ENCODE measurements at places on chromosomes 11 and 22.

GRCh38 chr11:110377434-110377833 is 52.3 kb upstream of the FDX1 start:
- no peak for DNase-seq

GRCh38 chr11:33667819-33668467 is 32.7 kb downstream of the C11orf91 start:
- DNase-seq = no peak

GRCh38 chr11:45754261-45754709 is 50.7 kb upstream of the SLC35C1 start:
- DNase-seq = no peak

DNA sequence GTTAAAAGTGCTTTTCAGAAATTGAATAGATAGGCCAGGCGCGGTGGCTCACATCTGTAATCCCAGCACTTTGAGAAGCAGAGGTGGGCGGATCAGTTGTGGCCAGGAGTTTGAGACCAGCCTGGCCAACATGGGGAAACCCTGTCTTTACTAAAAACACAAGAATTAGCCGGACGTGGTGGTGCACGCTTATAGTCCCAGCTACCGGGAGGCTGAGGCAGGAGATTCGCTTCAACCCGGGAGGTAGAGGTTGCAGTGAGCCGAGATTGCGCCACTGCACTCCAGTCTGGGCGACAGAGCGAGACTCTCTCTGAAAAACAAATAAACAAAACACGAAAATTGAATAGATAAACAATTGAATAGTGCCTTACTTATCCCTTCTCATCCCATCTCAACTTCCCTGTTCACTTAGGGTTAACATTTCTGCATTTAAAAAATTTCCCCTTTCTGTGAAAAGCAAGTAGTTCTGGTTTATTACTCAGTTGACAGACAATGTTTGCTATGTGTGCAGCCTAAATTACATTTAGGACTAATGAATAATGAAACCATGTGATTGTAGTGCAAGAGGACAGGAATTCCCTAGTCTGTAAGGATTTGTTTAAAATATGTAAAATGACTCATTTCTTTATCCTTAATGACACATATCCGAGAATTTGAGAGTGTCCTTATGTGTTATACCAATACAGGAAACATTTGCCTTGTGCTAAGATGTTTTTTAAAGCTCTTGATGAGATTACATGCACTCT is 6.0 kb downstream of the RNF169 start:
- DNase-seq = peak; percentile 89

DNA sequence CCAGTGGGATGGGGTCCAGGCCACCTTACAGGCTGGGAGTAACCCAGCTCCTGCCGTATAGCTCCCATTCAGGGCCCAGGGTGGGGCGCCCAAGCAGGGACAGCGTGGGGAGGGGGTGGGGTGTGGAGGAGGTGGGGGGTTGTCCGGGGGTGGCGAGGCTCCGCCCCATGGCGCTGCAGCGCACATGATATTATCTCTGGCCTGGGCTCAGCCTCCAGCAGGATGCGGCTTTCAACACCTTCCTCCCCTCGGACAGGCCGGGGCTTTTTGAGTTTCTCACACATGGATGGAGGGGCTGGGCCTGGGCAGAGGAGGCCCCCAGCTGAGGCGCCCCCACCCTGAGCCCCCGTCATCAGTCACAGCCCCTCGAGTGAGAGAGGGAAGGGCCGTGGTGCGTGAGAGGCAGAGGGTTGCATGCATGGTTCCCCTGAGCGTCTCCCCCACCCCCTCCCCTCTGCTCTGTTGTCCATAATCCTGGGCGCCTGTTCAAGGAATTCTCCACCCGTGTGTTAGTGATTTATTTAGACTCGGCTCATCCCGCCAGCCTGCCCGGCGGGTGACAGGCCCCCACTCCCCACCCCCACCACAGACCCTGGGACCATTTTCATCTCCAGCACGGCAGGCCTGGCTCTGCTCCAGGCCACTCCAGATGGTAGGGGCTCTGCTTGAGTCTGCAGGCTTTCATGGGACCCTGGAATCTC is 44.9 kb downstream of the WNT11 start:
- peak; percentile 44 for DNase-seq

DNA sequence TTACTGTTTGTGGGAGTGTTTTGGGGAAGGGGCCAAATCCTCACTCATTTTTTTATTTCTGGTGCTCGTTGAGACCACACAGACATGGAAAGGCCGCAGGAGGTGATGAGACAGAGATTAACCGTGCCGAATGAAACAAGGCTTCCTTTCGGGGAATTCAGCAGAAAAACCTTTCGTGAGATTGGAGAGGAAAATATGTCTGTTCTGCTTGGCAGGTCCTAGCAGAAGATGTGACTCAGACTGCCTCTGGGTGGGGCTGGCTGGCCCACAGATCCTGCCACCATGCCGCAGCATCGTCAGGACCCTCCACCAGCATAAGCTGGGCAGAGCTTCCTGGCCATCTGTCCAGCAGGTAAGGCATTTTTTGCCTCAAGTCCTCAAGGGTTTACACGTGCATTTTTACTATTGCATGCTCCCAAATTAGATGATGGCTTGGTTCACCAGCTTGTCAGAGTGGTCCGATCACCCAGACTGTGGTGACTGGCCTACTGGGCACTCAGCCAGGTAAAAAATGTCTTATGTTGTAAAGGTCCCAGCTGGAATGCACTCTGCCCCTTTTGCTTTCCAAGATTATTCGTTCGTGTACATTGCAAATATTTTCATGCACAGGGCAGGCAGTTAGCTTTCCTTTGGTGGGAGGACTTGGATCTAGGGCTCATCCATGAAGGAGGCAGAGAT is 1.5 kb downstream of the DDB2 start:
- peak; percentile 88 for DNase-seq
